ENCODE measurements at places on chromosomes 4 and X.

DNA sequence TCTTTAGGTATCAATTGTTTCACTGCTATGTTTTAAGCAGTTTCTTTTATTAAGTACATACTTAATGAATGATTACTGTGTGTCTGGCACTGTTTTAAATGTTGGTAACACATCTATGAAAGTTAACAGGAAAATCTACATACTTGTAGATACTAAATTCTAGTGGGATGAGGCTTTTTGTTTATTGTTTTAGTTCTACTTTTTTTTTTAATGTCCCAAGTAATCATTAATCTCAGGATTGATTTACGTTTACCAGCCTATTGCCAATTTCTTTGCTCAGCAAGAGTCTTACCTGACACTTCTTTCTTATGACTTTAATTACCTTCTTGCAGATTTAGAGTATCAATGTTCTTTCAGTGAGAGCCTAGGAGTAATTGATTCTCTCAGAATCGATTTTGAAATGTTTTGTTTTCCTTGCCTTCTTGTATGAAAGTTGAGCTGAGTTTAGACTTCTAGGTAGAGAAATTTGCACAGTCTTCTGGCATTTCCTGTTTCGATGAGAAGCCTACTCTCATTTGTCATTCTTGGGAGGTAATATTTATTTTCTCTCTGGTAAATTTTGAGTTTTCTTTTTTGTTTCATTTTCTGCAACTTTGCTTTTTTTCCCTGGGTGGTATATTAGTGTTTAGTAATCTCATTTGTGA is 235.2 kb upstream of the ANKRD50 start:
- DNase-seq = no peak

GRCh38 chrX:38961936-38962335 is 160.7 kb downstream of the MID1IP1 start:
- DNase-seq = no peak

GRCh38 chr4:10078481-10079233 is 37.9 kb downstream of the WDR1 start:
- no peak for DNase-seq

DNA sequence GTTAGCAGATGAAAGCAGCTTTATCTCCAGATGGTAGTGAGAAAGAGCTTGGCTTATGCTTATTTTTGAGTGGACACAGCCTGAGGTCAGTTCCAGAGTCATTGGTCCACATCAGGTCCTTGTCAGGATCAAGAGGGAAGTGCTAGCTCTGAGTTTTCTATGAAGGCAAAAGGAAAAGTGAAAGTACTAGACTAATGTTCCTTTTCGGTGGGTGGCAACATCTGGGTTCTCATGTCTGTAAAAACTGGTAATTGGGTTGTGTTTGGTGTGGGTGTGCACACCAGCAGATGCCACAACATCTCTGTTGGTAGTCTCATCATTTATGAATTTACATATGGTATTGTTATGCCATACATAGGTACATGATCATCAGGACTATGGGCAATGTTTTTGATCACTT is 210.5 kb downstream of the PWWP3B start:
- DNase-seq = no peak

GRCh38 chr4:140005699-140006098 is 148.3 kb downstream of the MAML3 start:
- no peak for DNase-seq

GRCh38 chrX:49242545-49243066 is 7.3 kb downstream of the CCDC22 start:
- no peak for DNase-seq

- no peak for DNase-seq
These were observed 91.0 kb downstream of the BEND2 start for GRCh38 chrX:18129690-18130089.

DNA sequence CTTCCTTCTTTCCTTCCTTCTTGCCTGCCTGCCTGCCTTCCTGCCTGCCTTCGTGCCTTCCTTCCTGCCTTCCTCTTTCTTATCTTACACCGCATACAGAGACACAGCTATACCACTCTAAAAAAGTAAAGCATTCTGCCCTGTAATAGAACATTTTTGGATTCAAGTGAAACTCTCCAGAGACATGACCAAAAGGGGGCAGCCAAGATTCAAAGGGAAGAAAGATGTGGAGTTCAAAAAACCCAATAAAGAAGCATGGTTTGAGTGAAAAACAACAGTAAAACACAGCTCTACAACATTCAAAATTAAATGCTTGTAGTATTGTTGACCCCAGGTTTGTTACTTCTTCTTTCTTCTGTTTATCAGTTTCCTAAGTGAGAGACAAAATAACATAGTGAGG is 914.9 kb upstream of the PCDH7 start:
- DNase-seq = no peak

GRCh38 chr4:63218856-63219255 is 1190.4 kb downstream of the TECRL start:
- no peak for DNase-seq

- DNase-seq = no peak
These were observed 36.7 kb downstream of the PJA1 start for GRCh38 chrX:69128588-69128987.

- no peak for DNase-seq
These were observed 66.6 kb downstream of the ING2 start for GRCh38 chr4:183571350-183571941.

- no peak for DNase-seq
These were observed 72.1 kb upstream of the IGFBP7 start for GRCh38 chr4:57182132-57182874.

DNA sequence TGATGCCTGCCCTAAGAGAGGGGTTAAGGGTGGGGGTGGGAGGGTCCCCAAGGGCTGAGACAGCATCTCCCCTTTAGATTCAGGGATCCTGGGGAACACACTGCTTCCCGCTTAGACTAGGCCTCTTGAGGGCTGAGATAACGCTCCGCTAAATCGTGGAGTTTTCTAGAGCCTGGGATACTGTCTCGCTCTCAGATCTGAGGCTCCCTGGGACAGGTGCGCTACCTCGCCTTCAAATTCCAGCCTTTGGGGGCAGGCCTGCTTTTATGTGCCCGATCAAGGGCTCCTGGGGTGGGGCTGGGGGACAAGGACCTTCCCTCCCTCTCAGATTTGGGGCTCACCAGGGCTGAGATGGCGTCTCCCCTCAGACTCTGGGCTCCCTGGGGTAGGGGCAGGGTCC is 440 bp upstream of the ARHGAP36 start:
- no peak for DNase-seq

DNA sequence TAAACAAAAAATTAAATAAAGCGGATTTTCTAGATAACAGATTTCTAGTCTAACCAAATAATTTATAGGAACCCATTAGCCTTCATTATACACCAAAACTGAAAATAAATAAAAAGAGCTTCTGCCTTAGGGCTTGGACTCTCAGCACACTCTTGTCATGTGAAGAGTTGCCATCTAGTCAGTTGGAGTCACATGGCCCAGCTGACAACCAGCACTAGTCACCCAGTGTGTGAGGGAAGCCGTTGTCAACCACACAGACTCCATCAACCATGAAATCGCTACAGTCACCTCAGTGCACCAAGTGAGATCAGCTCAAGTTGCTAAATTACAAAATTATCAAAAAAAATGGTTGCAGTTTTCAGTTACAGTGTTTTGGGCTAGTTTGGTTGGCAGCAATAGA is 470.0 kb downstream of the GASK1B start:
- no peak for DNase-seq

- DNase-seq = no peak
These were observed 25.7 kb downstream of the CCKAR start for GRCh38 chr4:26464420-26465095.

DNA sequence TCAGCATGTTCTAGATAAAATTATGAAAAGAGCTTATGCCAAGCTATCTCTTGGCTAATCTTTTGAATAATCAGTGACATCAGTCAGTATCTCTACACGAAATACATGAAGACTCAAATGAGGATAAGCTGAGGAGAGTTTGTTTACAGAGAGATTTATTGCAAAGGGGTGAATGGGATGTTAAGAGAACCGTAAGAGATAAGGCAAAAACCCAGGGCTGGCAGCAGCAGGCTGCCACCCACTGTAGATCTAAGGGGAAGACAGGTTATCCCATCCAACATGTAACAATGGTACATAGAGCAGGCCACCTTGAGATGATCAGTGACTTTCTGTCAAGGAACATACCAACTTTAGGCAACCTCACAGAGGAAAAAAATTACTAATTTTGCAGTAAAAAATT is 432.1 kb upstream of the NR3C2 start:
- no peak for DNase-seq

DNA sequence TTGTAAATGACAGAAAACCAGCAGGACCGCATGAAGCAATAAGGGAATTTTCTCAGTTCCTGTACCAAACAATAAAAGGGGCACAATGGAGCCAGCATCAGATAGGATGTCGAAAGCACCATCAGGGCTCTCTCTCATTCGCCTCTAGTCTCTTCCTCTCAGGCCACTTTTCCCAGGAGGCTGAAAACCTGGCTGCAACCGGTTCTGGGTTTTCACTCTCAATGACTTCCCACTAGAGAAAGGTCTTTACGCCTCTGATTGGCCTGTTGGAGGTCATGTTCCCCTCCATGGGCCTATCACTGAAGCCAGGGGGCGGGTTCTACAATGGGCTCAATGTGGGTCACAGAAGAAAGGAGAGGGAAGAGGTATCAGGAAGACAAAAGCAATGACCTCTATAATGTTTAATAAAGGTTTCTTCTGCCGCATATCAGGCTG is 29.3 kb downstream of the ZNF827 start:
- no peak for DNase-seq
